ENCODE measurements at places on chromosomes 3 and 15. TPM values are rescaled to one million over a fixed set of nuclear protein-coding genes. Genes with fewer than 3 reads are reported as not detected.

DNA sequence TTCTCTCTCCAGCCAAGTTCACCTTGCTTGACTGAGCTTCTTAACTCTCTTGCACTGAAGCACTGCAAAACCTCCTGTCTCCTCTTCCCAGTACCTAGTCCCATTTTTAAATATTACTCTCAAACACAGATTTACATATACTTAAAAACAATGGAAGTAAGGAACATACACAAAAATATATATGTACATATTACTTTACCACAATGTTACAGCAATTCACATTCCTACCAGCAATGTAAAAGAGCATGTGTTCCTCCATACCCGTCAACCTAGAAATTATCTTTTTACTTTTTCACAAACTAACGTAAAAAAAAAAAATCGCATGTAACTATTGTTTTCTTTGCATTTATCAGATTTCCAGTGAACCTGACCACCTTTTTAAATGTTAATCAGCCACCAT is 60.4 kb downstream of the RYK start:
- H3K27me3 ChIP-seq: no peaks in the 10 kb centered on the region
- no peak overlapping the region for H3K27ac ChIP-seq
- peaks cover 2% of the 10 kb centered on the region for H3K36me3 ChIP-seq
- DNase-seq: no peak
- H3K4me1 ChIP-seq: no peaks in the 10 kb centered on the region

DNA sequence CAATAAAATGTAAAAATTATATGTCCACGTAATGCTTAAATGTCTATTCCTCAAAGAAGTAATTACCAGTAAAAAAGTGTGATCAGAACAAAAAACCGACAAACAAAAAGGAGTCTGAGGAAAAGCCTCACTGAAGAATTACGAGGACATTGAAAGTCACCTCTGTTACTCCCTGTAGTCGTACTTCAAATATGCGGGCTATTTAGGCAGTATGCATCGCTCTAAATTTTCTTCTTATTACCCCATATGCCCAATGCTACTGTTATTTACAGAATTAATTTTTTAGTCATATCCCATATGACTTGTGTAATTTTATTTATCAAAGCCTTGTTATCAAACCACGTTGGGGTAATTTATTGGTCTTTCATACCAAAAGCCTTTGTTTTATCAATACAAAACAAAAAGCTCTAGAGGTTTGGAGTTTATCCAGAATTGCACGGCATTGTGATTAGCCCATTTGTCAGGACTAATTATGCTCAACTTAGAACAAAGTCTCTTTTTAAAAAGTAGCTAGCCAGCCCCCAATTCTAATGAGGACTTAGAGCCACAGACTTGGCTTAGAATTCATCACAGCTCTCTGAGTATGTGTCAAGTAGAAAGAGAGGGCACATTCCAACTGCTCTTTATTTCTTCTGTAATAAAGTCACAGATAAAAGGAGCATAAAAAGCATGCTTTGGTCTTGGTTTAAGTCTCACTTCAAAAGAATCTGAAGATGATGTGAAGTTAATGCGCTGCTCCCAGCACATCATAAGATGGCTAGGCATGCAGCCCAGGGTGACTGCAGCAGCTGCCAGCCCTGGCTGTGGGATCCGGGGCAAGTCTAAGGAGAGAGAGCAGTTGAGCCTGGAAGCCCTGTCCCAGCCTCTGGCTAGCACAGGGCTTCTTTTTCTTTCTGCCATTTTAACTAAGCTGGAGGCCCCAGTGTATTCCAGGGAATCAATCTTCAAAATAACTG is 521.0 kb downstream of the GABRG3 start:
- no peaks in the 10 kb centered on the region for H3K36me3 ChIP-seq
- no peak overlapping the region for H3K27ac ChIP-seq
- no peaks in the 10 kb centered on the region for H3K4me1 ChIP-seq
- DNase-seq: no peak
- H3K4me3 ChIP-seq: no peak overlapping the region

- H3K27me3 ChIP-seq: no peaks in the 10 kb centered on the region
- no peak for DNase-seq
- H3K4me3 ChIP-seq: no peak overlapping the region
Measured at GRCh38 chr3:17094551-17094950, 209.8 kb downstream of the PLCL2 start.

GRCh38 chr15:84598250-84598649 is 2.6 kb upstream of the ZSCAN2 start:
- peaks cover 9% of the 10 kb centered on the region for H3K4me1 ChIP-seq
- no peak for DNase-seq
- H3K27me3 ChIP-seq: no peaks in the 10 kb centered on the region
- H3K27ac ChIP-seq: peak overlapping the region; percentile 9

GRCh38 chr15:66940368-66940767 is 125.0 kb upstream of the SMAD3 start:
- H3K27me3 ChIP-seq: no peaks in the 10 kb centered on the region
- H3K4me3 ChIP-seq: no peak overlapping the region
- H3K4me1 ChIP-seq: no peaks in the 10 kb centered on the region
- no peak for DNase-seq

GRCh38 chr3:8571256-8571655 is 69.6 kb downstream of the LMCD1 start:
- H3K36me3 ChIP-seq: peaks cover 67% of the 10 kb centered on the region
- peak overlapping the region; percentile 45 for H3K27ac ChIP-seq
- peaks cover 20% of the 10 kb centered on the region for H3K4me1 ChIP-seq
- H3K27me3 ChIP-seq: no peaks in the 10 kb centered on the region
- H3K4me3 ChIP-seq: no peak overlapping the region

DNA sequence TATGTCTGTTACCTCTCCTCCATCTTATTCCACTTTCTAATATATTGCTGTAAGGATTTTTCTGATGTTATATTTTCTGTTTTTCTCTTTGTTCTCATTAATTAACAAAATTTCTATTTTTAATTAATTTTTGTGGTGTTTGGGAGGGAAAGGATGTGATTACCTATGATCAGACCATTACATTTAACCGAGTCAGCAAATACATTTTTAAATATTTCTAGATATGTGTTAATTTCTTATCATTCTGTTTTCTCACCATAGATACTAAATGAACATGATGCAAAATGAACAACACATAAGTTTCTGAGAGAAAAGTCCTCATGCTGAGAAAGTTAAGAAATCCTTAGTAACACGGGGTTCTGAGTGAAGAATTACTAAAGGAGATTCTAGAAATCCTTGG is 80.6 kb upstream of the P2RY1 start:
- H3K4me1 ChIP-seq: no peaks in the 10 kb centered on the region
- no peak for DNase-seq
- H3K27ac ChIP-seq: no peak overlapping the region
- H3K4me3 ChIP-seq: no peak overlapping the region
- H3K27me3 ChIP-seq: no peaks in the 10 kb centered on the region
- no peaks in the 10 kb centered on the region for H3K36me3 ChIP-seq

GRCh38 chr3:185537369-185537970 is 14.9 kb downstream of the LIPH start:
- H3K36me3 ChIP-seq: no peaks in the 10 kb centered on the region
- H3K27ac ChIP-seq: no peak overlapping the region
- H3K4me3 ChIP-seq: no peak overlapping the region
- no peaks in the 10 kb centered on the region for H3K4me1 ChIP-seq

- H3K4me1 ChIP-seq: no peaks in the 10 kb centered on the region
- H3K27me3 ChIP-seq: no peaks in the 10 kb centered on the region
- no peaks in the 10 kb centered on the region for H3K36me3 ChIP-seq
- no peak overlapping the region for H3K4me3 ChIP-seq
- no peak for DNase-seq
Measured at GRCh38 chr3:70360979-70361760, 48.7 kb upstream of the MDFIC2 start.

GRCh38 chr3:136819392-136819730 is 435 bp downstream of the SLC35G2 start:
- H3K36me3 ChIP-seq: no peaks in the 10 kb centered on the region
- peaks cover 3% of the 10 kb centered on the region for H3K4me1 ChIP-seq
- H3K27ac ChIP-seq: peak overlapping the region; percentile 62
- no peaks in the 10 kb centered on the region for H3K27me3 ChIP-seq

The NR2E3 gene
- total RNA-seq: 0.92 TPM

The HDGFL3 gene
- 118 TPM for total RNA-seq

DNA sequence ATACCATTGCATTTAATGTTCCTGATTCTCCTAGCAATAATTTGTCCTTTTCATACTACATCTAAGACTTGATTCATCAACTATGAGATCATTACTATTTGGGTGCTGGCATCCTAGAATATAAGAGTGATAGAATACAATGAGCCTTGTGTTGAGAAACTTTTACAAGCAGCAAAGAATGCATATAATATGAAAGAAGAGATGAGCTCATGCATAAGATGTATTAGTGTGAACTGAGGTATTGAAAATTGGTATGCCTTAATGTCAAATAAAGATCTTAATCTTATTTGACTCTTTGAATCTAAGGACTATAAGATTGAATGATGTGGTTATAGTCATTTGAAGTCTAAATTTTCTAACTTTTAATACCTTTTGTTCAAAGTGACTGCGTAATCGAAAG is 220.0 kb upstream of the ARHGEF26 start:
- DNase-seq: no peak
- no peaks in the 10 kb centered on the region for H3K36me3 ChIP-seq
- no peak overlapping the region for H3K4me3 ChIP-seq
- H3K27ac ChIP-seq: no peak overlapping the region
- no peaks in the 10 kb centered on the region for H3K4me1 ChIP-seq

- H3K4me3 ChIP-seq: no peak overlapping the region
- no peaks in the 10 kb centered on the region for H3K36me3 ChIP-seq
- no peaks in the 10 kb centered on the region for H3K27me3 ChIP-seq
- DNase-seq: no peak
- H3K4me1 ChIP-seq: no peaks in the 10 kb centered on the region
Measured at GRCh38 chr15:80641384-80641783, 53.7 kb upstream of the ABHD17C start.

The KBTBD8 gene
- 0.54 TPM for total RNA-seq

DNA sequence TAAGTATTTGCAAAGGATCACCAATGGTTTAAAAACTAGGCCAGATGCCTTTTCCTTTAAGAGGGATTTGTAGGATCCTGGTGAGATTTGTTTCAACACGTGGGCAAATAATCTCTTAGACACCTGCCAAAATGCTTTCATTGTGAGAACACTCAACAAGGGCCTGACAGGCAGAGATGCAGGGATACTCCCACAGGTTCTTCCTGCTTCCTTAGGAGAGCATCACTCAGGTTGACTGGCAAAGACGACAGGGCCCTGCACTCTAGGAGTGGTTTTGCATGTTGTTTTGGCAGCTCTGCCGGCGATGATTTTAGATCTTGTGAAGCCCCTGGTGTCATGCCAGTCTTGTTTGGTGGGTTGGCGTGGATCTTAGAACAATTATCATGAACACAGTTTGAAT is 184.5 kb downstream of the NR1D2 start:
- H3K27me3 ChIP-seq: no peaks in the 10 kb centered on the region
- DNase-seq: no peak
- peaks cover 36% of the 10 kb centered on the region for H3K36me3 ChIP-seq

DNA sequence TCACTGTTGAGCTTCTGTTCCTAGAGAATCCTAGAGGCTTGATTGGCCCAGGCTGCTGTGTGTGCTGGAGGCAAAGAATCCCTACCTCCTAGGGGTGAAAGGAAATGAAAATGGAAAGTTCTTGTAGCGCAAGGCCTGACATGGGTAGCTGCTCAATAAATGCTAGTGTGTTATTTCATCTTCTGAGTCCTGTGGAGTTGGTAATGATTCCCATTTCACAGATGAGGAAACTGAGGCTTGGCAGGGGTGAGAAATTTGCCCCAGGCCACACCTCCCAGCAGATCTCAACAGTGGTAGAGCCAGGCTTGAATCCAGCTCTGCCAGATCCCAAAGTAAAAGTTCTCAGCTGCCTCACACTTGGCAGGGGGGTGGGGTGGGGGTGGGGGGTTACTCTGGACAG is 26.1 kb downstream of the HDAC11 start:
- no peak overlapping the region for H3K4me3 ChIP-seq
- no peak overlapping the region for H3K27ac ChIP-seq
- H3K27me3 ChIP-seq: no peaks in the 10 kb centered on the region

The BAHD1 gene
- total RNA-seq: 14.0 TPM

The DUOXA2 gene
- total RNA-seq: not detected

GRCh38 chr15:77067691-77068367 is 3.1 kb downstream of the TSPAN3 start:
- H3K27me3 ChIP-seq: no peaks in the 10 kb centered on the region
- H3K27ac ChIP-seq: no peak overlapping the region
- no peak for DNase-seq
- H3K4me3 ChIP-seq: no peak overlapping the region
- peaks cover 38% of the 10 kb centered on the region for H3K4me1 ChIP-seq

The ZCWPW2 gene
- total RNA-seq: 0.81 TPM

DNA sequence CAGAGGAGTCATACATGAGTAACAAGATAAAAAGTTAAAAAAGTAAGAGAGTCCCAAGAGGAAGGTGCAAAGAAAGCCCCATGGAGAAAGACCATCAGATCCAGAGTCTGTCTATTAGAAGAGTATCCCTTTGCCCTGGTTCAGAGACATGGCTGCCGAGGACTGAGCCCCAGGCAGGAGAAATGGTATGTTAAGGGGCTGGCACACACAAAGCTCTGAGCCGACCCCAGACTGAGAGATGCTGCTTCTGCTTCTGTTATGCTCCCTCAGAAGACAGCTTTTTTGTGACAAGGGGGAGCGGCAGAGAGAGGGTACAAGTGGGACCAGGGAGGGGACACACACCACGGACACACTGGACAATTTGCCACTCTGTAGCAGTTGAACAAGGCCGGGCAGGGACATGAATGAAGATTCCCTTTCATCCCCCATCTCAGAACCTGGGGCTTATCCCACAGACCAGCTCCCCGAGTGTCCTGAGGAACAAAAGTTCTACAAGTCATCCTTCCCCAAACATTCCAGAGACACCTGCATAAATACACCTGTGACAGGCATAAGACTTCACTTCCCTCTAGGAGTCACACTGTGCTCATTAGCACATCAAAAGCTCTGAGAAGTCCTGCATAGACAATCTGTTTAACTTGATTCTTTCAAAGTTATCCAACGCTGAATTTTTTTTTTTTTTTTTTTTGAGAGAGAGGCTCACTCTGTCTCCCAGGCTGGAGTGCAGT is 161.6 kb upstream of the WNT5A start:
- no peaks in the 10 kb centered on the region for H3K4me1 ChIP-seq
- no peak for DNase-seq
- H3K27ac ChIP-seq: no peak overlapping the region
- H3K27me3 ChIP-seq: no peaks in the 10 kb centered on the region
- no peaks in the 10 kb centered on the region for H3K36me3 ChIP-seq
- no peak overlapping the region for H3K4me3 ChIP-seq

The MCF2L2 gene
- 1.5 TPM for total RNA-seq

GRCh38 chr3:103388214-103388613 is 953.4 kb downstream of the ZPLD1 start:
- no peak overlapping the region for H3K4me3 ChIP-seq
- no peak for DNase-seq
- H3K4me1 ChIP-seq: no peaks in the 10 kb centered on the region

GRCh38 chr3:141949399-141949798 is 73.0 kb downstream of the ATP1B3 start:
- no peaks in the 10 kb centered on the region for H3K27me3 ChIP-seq
- H3K4me3 ChIP-seq: no peak overlapping the region
- peaks cover 9% of the 10 kb centered on the region for H3K36me3 ChIP-seq
- H3K27ac ChIP-seq: no peak overlapping the region
- DNase-seq: no peak

The SERPINI2 gene
- not detected for total RNA-seq
